ENCODE measurements at places on chromosomes 11 and 22.

DNA sequence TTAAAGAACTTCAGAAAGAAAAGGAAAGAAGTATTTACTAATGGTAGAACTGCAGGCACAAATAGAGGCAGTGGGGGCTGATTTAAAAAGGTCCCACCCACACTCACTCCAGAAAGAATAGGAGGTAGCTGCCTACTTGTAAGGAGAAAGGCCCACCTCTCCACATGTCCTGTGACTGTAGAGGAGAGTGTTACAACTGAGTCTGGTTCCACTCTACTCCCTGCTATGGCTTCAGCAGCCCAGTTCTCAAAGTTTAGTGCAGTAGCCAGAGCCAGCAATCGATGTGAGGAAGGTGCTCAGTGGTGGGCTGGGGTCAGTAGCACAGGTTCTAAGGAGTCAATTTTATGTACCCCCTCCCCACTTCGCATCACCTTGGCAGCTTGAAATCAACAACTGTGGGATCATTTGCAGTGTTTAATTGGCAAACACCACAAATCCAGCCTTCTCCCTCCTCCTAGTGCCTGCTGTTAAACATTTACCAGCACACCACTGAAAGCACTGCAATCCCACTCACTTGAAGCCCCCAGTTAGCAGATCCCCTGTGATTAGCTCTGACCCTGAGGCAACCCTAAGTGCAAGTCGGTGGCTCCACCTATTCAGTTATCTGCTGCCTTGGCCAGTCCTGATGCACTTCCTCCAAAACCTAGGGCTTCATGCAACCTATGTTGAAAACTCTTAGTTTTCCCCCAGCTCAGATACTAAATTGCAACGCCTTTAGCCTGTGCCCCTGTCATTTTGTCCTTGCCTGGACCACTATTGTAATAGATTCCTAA, 146.6 kb downstream of the BBOX1 start:
- no peak for DNase-seq

DNA sequence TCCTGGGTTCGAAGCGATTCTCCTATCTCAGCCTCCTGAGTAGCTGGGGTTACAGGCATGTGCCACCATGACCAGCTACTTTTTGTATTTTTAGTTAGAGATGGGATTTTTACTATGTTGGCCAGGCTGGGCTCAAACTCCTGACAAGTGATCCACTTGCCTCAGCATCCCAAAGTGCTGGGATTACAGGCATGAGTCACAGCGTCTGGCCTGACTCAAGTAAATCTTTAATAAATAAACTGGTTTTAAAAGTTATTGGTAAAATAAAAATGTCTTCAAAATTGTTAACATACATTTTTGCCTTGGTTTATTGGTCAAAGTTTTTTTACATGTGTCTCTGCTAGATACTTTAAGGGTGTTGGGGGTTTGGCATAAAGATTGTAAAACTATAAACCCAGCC, 7.3 kb upstream of the PES1 start:
- no peak for DNase-seq

DNA sequence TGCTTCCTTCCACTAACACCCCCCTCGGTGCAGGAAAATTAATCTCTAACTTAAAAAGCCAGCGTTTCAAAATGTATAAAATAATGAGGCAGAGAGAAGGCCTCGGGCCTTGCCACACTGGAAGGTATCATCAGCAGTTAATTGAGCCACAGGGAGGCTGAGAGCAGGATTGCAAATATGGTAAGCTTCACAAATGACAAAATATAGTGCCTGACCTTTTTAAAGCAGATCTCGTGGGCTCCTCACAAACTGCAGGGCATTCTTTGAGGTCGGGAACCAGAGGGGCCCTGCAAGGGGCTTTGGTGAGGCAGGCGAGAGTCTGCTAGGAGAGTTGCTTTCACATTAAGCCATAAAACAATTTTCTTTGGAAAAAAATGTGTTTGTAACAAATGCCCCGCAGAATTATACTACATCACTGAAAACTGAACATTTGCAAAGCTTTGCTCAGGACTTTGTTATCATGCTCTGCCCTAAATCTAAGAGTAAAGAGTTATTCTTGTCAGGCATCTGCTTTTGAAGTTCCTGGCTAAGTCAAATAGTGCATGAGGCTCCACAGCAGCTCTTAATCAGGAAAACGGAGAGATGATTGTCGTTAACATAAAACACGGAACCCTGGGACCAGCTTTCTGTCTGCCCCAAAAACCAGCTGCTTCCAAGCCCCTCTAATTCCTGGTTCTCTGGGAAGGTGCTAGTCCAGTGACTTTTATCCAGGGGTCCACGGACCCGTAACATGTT, 61.4 kb upstream of the SYT13 start:
- DNase-seq: no peak

GRCh38 chr11:125141686-125142535, 22.6 kb upstream of the PKNOX2 start:
- peak; percentile 28 for DNase-seq

- DNase-seq: no peak
Measured at GRCh38 chr11:9847636-9848035, 183.8 kb downstream of the SWAP70 start.

DNA sequence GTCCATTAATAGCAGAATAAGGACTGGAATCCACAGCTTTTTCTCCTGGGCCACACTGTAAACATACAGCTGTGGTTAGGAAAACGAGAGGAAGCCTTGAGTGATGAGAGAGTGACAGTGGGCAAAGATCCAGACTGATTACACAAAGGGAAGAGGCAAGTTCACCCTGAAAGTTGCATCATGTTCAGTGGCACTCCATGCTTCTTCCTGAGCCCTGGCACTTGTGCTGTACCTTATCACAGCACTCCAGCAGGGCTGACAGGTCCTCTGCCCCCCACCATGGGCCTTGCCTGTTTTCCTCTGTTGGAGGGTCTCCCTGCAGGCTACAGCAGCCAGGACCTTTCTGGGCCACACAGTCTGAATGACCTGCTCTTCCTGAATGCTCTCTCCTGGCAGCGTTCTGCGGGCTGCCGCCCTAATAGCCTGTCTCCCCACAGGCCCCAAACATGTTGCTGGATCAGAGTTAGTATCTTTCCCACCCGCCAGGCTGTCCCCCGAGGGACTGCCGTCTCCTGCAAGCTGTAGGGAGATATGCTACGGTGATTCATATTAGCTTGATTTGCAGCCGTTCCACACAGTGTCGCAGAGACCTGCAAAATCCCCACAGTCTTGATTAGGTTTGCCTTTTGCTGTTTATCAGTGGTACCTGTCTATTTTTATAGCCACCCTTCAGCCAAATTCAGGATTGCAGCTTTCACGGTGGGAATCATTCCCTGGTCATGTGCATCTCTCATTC, 60.2 kb downstream of the NTM start:
- no peak for DNase-seq

GRCh38 chr11:36230779-36231699, 58.2 kb downstream of the COMMD9 start:
- no peak for DNase-seq

DNA sequence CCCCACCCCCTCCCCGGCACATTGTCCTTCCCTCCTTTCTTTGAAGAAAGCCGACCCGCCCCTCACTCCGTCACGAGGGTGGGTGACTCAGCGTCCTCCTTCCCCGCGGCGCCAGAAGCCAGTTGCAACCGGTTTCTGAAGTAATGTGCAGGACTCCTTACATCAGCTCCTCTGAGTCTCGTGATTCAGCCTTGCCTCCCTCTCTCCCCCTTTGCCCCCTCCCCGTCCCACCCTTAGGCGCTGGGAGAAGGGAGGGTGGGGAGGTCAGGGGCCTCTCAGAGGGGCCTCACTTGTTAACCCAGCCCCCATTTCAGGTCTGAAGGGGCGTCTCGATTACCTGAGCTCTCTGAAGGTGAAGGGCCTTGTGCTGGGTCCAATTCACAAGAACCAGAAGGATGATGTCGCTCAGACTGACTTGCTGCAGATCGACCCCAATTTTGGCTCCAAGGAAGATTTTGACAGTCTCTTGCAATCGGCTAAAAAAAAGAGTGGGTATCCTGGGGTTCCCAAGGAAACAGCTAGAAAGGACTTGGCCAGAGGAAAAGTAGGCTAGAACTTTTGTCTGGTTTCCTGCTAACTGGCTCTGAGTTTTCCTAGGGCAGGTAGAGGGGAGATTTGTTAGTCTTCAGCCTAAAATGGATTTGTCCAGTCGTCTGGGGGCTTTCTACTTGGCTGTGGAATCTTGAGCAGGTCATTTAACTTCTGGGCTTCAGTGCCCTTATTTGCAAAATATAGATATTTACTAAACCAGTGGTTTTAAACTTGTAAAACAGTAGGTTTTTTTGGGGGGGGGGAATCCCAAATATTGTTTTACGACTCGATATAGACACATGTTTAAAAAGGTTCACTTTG, 1.1 kb downstream of the SLC3A2 start:
- DNase-seq: peak; percentile 100

DNA sequence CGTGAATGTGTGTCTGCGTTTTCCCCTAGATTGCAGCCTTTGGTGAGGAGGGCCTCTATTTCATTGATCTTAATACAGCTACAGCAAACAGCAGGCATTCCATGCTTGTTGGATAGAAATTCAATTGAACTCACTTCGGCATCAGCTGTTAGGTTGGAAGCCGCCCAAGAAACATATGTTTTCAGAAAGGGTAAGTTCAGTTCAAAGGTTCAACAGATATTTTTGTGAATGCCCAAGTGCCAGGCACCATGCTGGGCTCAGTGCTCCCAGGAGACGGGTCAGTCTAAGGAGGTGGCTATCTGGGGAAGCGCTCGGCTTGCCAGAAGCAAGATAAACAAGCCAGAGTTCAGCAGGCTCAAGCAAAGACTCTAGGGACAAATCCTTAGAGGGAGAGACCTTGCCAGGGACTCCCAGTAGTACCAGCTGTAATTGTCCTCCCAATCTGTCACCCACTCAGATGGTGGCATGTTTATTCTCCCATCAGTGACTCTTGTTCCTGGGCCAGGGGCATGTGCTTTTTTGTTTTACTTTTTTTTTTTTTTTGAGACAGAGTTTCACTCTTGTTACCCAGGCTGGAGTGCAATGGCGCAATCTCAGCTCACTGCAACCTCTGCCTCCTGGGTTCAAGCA, 64.5 kb upstream of the LARGE1 start:
- no peak for DNase-seq

- no peak for DNase-seq
Measured at GRCh38 chr11:6653097-6653496, 2.5 kb downstream of the DCHS1 start.

DNA sequence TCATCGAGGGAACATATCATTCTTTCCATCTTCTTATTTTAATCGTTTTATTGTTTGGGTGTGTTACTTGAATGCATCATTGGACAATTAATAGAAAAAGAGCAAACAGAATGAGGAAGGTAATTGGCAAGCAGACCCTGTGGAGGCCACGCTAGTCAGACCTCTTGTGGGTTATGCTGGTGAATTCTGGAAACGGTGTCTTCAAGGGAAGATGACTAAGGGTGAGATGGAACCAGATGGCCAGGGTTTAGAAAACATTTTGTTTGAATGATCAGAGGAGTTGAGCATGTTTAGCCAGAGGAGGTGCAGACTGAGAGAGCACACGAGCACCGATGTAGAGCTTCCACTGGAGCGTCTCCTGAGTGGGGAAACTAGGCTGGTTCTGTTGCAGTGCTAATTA, 8.5 kb downstream of the ST14 start:
- no peak for DNase-seq

DNA sequence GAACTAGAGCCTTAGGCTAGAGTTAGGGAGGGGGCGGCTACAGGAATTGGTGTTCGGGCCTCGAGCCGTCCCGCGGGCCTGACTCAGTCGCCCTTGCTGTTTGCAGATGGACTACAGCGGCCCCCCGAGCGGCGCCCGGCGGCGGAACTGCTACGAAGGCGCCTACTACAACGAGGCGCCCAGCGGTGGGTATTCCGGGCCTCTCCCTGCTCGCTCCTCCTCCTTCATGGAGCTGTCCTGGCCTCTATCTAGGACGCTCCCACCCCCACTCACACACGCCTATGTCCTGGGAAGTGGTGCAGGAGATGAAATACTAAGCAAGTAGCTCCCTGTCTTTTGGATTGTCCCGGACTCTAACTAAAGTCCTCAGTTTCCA, 1.4 kb downstream of the MYOD1 start:
- no peak for DNase-seq

DNA sequence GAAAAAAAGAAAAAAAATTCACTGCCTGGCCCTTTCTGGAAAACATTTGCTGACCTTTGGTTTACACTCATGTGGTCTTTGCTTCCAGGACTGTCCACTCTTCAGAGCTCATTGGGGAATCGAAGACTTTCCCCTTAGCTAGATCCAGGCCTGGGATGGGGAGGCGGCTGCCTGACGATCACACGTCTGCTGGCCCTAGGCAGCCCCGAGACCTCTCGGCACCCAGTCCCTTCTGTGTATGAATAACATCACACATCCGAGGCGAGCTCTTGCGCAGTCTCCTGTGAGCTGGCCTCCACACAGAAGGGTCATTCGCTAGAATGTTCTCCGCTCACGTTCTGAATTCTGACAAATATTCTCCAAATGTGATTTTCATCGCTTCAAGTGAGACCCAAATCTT, 25.7 kb upstream of the GAL start:
- no peak for DNase-seq

DNA sequence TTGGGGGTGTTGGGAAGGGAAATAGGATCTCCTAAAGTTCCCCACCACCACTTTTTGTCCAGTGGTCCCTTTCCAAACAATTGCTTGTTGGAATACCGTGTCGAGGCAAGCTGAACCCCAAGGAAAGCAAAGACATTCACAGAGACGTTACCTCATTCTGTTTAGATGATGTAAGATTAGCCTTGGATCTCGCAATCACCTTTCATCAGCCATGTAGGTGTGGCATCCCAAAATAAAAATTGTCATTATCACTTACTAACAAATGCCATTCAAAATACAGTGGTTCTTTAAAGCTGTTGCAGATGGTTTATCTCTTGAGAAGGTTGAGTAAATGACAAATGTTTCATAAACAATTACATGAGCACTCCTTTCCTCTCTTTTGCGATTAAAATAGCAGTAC, 86.5 kb upstream of the SLC25A18 start:
- DNase-seq: no peak

GRCh38 chr11:103832762-103833161, 203.7 kb upstream of the DDI1 start:
- DNase-seq: no peak

DNA sequence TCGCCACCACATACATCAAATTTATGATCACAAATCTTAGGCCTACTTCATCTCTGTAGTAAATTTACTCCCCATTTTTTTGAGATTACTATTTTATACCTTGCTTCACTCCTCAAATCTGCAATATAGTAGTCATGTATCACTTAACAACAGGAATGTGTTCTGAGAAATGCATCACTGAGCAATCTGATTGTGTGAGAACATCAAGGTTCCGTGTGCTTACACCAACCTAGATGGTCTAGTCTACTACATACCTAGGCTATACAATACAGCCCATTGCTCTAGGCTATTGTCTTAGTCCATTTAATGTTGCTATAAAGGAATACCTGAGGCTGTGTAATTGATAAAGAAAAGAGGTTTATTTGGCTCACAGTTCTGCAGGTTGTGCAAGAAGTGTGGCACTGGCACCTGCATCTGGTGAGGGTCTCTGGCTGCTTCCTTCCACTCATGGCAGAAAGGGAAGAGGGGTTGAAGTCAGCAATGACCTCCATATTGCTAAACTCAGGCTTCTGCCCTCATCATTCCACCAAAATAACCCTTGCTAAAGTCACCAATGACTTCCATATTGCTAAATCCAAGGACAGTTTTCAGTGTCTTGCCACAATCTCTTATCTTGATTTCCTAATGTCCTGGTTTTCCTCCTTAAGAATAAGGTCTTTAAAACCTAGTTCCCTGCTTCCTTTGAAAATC, 140.3 kb downstream of the RBFOX2 start:
- DNase-seq: no peak
